ENCODE measurements at places on chromosomes 16 and 17. TPM values are rescaled to one million over a fixed set of nuclear protein-coding genes. Genes with fewer than 3 reads are reported as not detected.

ZSCAN32 gene
- 13.0 TPM for total RNA-seq

TMEM92 gene
- not detected for total RNA-seq

SLC12A3 gene
- total RNA-seq: not detected

GRB7 gene
- 62.0 TPM for total RNA-seq

HOXB7 gene
- total RNA-seq: not detected

CNGB1 gene
- total RNA-seq: not detected

TPSB2 gene
- total RNA-seq: 22.3 TPM

NPIPB13 gene
- total RNA-seq: 0.94 TPM

PRR35 gene
- not detected for total RNA-seq

RND2 gene
- total RNA-seq: 0.53 TPM

ZG16B gene
- not detected for total RNA-seq

GRCh38 chr17:56594320-56595107 lies 1.0 kb downstream of the NOG start:
- no peak for DNase-seq

DNA sequence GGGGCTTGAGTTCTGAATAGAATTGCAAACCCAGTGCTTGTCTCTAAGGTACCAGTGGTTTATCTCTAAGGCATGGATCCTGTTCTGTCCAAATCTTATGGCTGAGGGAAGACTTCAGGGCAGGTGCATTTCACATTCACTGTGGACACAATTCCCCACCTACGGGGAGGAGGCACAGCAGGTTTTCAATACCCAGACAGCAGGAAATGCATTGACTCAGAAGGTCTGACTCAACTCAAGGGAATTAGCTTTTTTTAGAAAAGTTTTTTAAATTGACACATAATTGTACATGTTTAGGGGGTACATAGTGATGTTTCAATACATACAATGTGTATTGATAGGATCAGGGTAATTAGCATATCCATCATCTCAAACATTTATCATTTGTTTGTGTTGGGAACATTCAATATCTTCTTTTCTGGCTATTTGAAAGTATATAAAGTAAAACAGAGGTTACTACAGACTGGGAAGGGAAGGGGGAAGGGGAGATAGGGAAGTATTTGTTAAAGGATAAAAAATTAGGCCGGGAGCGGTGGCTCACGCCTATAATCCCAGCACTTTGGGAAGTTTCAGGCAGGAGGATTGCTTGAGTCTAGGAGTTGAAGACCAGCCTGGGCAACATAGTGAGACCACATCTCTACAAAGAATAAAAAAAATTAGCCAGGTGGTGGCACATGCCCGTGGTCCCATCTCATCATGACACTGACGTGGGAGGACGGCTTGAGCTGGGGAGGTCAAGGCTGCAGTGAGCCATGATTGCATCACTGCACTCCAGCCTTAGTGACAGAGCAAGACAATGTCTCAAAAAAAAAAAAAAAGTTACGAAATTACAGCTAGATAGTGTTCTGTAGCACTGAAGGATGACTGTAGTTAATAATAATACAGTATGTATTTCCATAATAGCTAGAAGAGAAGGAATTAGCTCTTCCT lies 54.9 kb downstream of the RGS9 start:
- no peak for DNase-seq

- no peak for DNase-seq
These were observed 73.7 kb downstream of the MRC2 start for GRCh38 chr17:62700964-62701705.

GRCh38 chr17:17004251-17004996 lies 32.5 kb upstream of the TNFRSF13B start:
- DNase-seq: no peak

DNA sequence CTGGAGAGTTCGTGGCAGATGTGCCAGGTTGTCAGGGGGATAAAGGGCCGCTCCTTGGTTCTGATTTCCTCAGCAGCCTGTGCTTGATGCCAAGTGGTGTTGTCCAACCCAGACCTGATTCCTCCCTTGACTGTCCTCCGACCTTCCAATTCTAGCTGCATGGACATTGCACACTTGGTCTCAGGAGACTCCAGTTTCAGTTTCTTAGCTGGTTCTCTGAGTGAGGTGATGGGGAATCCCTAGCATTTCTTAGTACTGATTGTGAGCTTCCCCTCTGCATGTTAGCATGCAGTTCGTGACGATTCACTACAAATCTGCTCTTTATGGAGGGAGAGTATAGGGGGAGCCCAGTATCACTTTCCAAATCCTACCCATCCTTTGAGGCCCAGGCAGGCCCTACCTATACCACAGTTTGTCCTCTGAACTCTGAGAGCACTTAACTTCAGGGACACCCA lies 12.4 kb upstream of the CCR7 start:
- DNase-seq: no peak

DNA sequence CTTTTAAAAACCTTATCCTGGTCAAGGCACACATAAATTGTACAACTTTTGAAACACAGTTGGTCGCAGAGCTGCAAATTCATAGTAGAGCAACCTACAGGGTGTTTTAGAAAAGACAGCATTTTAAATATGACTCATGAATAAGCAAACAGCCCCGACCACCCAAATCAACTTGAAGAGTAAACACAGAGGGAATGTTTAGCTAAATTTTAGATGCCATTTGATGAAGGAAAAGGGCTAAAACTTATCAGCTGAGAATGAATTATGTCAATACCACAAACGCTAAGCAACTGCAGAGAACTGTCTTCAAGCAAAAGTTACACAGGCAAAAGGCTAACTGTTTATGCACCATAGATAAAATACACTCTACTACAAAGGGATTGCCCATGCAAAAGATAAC lies 427.5 kb upstream of the PSMD7 start:
- no peak for DNase-seq

DNA sequence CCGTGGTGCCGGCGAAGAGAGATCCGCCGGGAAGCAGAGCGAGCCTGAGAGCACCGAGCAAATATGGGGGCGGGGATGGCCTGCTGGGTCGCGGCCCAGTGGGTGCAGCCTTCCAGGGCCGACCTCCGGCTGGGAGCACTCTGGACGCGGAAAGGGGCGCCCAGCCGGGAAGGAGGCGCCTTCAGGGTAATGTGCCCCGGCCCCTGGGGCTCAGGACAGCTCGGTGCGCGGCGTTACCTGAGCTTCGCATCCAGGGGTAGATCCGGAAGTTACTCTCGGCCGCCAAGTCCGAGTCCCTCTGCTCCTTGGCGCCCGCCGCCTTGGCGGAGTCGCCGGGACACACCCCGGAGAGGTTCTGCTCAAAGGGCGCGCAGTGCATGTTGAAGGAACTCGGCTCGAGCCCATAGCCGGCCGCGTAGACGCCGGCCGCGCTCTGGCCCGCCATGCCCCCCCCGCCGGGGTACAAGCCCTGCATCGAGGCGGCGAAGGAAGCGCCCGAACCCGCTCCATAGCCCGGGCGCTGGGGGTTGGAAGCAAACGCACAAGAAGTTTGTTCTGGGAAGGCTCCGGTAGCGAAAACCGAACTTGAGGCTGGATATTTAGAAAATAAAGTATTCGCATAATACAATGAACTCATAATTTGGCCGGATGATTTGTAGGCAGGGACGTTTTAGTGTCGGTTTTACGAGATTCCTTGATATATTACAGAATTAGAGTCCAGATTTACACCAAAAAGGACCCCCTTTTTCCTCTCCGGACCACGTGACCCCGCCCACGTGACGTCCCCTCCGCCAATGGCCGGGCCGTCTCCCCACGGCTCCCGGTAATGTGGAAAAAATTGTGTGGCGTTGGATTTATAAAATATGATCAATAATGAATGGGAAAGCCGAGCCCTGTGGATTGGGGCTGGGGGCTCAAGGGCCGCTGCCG lies at the start of gene HOXB7:
HOXB7 (minus strand) TSS at position 736 of the 930 bp plus-strand sequence; CDS start at position 637, 99 bp downstream.
- no peak for DNase-seq

- no peak for DNase-seq
These were observed 45.4 kb downstream of the HNF1B start for GRCh38 chr17:37699285-37699973.

DNA sequence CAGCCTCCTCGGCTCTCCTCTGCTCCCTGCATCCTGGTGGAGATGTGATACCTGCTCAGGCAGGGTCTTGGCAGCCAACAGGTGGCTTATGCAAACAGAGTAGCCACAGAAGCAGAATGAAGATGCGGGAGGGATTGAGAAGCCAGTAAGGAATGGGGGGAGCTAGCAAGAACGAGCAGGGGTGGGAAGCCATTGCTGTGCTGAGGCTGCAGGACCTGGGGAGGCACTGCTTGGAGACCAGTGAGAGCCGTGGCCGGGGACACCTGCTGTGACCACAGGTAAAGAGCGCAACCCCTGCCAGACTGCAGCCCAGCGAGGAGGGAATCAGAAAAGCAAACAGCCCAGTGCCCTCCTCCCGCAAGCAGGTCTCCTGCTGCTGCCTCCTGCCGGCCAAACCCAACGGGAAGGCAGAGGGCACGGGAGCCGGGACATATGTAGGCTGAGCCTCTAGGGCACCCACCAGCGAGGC lies 14.7 kb downstream of the AIPL1 start:
- no peak for DNase-seq

- DNase-seq: no peak
These were observed 128.2 kb upstream of the MED13 start for GRCh38 chr17:62193249-62193648.

DNA sequence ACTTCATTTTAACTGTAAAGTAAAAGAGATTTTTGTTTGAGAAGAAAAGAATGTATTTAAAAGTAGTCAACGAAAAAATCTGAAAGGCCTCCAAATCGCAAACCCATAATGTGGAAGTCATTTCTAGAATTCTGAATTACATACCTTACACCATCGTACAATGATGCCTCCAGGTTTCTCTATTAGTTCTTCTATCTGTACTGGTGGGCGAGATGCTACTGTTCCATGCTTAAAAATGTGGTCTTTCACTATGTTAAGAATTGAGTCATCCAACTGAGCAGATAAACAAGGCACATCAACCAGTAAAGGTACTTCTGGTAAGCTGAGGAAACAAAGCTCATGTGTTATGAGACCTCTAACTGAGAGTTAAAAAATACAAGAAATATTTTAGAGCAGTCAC lies 28.5 kb downstream of the CRLF3 start:
- no peak for DNase-seq

- no peak for DNase-seq
These were observed 18.0 kb downstream of the SLC47A1 start for GRCh38 chr17:19551591-19552148.

- no peak for DNase-seq
These were observed 109.1 kb downstream of the C16orf78 start for GRCh38 chr16:49482690-49483089.

DNA sequence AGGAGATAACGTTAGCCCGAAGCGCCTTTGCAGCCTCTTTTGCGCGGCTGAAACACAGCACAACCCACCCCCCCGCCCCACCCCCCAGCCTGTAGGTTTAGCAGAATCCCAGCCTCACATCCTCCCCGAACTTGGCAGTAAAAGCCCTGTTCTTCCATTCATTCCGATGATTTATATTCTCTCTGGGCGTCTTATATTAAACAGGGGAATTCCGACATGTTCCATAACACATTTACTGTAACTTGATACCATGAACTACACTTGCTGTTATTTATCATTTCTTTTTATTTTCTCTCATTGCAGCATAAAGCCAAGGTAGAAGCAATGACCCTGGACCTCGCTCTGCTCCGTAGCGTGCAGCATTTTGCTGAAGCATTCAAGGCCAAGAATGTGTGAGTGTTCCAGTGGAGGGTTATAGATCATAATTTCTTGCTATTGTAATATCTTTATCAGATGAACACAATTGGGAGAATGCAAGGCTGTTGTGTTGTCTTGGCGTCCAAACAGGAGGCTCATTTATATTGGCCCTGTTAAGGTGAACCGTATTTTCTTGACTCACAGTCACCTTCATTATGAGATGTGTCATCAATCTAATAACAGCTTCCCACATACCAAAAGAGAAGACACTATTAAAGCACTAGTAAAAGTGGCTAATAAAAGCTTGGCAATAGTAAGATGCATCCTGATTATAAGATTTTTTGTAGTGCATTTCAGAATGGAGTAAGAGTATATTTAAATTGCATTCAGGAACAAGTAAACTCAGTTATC lies 287.3 kb downstream of the WWOX start:
- no peak for DNase-seq

GRCh38 chr17:36869441-36869840 lies 67.8 kb upstream of the LHX1 start:
- no peak for DNase-seq

- no peak for DNase-seq
These were observed 138.1 kb downstream of the ASIC2 start for GRCh38 chr17:33154869-33155455.

DNA sequence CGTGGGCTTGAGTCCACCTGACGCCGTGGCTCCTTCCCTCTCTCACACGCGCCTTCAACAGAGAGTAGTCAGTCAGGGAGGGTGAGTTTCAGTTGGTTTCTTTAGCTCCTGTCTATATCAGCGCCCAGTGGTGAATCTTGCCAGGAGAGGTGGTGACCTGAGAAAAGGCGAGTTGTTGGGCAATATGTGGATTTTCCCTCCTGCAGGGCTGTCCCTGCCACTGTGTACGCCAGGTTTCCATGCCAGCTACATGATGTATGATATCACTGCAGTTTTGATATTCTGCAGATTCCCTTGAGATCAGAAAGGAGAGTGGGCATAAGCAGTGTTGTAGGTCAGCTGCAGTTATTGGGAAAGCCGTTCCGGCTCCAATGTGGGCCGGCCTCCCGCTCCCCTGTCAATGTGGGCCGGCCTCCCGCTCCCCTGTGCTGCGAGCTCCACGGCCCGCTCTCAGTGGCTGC lies 31.4 kb downstream of the BANP start:
- DNase-seq: no peak

DNA sequence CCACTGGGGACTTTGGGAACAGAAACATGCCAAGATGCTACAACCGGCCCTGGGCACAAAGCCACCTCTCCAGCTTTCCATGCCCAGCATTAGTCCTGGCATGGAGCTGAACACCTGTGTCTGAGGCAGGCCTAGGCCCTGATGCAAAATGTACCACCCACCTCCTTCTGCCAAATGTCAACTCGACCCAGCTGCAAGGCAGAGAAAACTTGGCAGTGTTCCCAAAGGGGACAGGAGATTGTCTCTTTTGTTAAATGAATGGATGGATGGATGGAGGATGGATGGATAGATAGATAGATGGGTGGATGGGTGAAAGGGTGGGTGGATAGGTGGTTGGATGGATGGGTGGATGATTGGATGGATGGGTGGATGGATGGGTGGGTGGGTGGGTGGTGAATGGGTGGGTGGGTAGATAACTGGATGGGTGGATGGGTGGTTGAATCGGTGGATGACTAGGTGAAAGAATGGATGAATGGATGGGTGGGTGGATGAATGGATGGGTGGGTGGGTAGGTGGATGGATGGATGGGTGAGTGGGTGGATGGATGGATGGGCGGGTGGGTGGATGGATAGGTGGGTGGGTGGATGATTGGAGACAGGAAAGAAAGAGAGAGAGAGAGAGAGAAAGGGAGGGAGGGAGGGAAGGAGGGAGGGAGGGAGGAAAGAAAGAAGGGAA lies 73.4 kb upstream of the TNRC6C start:
- DNase-seq: no peak

DNA sequence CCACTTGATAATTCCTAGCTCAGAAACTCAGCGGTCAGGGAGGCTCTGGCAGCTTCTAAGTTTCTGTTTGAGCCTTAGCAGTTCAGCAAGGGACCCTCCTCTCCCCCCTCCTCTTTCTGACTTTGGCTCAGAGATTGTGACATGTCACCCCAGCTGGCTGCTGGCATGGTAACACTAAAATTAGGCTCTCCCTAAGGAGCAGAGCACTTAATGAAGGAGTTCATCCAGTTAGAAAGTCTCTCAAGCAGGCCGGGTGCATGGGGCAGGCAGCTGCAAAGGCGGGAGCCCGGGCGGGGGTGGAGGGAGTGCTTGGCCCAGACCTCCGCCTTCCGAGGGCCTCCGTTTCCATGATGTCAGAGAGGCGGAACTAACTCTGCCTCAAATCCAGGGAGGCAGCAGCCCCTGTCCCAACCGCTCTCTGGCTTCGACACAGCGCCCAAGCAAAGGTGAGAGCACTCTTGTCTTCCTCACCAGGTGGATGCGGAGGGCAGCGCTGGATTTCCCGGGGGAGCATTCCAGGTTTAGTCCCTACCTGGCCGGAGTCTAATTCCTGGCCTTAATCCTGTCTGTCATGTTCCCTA lies 128.0 kb upstream of the PLCG2 start:
- no peak for DNase-seq
